ENCODE measurements at places on chromosomes 6 and 20. TPM values are rescaled to one million over a fixed set of nuclear protein-coding genes. Genes with fewer than 3 reads are reported as not detected.
A peak's percentile ranks its signal among the peaks of the same experiment; 100 is the strongest.

DNA sequence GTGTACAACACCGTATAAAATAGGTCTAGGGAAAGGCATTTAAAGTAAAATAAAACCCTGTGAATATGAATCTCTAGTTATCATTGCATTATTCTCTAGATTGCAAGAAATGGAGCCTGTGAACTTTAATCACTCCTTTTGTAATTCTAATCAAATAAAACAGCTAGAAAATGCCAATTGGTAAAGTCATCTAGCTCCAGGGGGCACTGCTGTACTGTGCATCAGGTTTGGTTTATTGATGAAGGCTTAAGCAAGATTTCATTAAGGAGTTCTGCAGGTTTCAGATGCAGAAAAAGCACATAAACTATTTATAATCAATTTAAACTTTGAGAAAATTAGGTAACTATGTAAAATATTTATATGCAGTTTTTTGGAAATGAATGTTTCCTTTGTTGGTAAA, 645.0 kb downstream of the PHF3 start:
- peak; percentile 52 for DNase-seq

GRCh38 chr6:129697788-129698187, 12.2 kb downstream of the ARHGAP18 start:
- DNase-seq, result no peak

- DNase-seq, result peak; percentile 78
Measured at GRCh38 chr6:138403801-138404665, at the start of gene HEBP2. Gene HEBP2, plus strand, starts transcription at chr6:138404223. Its CDS starts 273 bp downstream, at chr6:138404496.

GRCh38 chr20:59246691-59247400, 53.6 kb upstream of the EDN3 start:
- no peak for DNase-seq

DNA sequence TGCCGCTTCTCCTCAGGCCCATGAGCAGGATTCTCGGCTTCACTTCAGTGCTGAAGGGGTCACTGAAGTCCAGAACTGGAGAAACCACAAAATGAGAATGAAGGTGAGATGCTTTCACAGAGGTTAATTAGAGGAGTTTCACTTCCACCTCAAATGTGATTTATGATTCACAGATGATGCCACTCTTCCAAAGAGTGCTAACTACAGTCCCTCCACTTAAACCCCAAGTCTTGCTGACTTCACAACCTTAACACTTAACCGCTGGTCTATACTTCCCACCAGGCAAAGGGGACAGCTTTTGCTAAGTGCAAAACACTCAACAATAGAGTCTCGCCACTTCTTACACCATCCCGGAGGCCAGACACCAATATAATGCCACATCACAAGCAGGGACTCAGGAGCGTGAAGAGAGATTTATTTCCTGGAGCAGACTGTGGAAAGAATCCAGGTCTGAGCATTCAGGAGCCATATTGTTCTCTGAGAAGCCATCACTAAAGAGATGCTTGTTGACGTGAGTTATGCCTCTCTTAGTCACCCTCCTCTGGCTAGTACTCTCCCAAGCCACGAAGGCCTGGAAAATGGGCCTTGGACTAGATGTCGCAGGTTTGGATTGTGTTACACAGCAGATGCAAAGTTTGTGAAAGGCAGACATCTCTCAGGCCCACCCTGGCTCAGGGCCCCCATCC, 24.4 kb downstream of the RRAGD start:
- DNase-seq, result no peak

DNA sequence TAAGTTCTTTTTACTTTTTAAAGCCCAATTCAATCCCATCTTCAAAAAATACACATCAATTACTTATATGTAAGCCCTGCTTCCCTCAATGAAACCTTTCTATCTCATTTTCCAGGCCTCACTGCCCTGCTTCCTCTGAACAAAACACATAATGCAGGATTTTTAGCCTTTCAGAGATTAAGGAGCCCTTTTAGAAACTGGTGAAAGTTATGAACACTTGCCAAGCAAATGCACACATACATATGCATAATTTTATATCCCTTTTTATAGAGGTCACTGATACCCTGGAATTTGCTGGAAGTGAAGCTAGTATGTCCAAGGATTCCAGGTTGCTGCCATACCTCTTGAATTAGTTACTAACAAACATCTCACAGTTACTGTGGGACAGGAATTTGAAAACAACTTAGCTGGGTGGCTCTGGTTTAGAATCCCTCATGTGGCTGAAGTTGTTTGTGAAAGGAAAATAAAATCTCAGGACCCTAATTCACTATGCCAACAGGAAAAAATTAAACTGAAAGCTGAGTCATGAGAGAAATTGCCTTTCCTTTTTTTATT, 75.8 kb downstream of the UBE3D start:
- peak; percentile 49 for DNase-seq

DNA sequence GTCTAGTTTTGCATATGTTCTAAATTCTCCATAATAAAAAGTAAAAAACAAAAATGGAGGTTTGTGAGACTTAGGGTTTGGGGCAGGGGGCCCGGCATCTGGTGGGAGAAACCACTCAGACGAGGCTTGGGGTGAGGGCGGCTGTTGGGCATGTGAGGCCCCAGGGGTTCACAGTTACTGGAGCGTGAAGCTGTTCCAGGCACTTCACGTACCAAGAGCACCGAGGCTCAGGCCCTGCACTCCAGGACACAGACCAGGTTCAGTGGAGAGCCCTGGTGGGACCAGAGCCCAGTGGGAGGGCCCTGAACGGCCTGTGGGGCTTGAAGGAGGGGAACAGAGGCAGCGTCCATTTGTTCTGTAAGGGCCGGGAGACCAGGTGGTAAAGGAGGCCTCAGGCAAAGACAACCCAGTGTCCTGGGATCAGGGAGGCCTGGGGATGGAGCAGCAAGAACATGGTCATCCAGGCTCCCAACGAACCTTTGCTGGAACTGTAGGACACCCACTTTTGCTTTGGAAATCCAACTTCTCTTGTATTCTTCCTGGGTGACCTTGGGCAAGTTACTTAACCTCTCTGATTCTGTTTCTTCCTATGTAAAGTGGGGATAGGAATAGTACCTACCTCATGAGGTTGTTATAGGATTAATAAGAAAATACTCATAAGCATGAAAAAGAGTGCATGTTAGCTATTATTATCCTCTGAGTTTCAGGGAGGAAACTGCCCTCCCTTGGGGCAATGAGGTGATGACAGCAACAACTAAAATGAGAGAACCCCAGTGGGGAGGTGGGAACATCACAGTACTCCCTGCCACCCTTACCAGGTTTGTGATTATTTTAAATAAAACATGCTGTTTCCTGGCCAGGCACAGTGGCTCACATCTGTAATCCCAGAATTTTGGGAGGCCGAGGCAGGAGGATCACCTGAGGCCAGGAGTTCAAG, 1.1 kb upstream of the FGD2 start:
- no peak for DNase-seq

GRCh38 chr6:149471801-149472200, 13.0 kb downstream of the ZC3H12D start:
- DNase-seq, result no peak

The COL21A1 gene
- total RNA-seq, result under 0.01 TPM

Measured in fibroblast of villous mesenchyme (primary cell).